Aorta (tissue), 5 donors: ENCODE measurements at places on chromosomes 11 and 22. TPM values are rescaled to one million over a fixed set of nuclear protein-coding genes. Genes with fewer than 3 reads are reported as not detected.

DNA sequence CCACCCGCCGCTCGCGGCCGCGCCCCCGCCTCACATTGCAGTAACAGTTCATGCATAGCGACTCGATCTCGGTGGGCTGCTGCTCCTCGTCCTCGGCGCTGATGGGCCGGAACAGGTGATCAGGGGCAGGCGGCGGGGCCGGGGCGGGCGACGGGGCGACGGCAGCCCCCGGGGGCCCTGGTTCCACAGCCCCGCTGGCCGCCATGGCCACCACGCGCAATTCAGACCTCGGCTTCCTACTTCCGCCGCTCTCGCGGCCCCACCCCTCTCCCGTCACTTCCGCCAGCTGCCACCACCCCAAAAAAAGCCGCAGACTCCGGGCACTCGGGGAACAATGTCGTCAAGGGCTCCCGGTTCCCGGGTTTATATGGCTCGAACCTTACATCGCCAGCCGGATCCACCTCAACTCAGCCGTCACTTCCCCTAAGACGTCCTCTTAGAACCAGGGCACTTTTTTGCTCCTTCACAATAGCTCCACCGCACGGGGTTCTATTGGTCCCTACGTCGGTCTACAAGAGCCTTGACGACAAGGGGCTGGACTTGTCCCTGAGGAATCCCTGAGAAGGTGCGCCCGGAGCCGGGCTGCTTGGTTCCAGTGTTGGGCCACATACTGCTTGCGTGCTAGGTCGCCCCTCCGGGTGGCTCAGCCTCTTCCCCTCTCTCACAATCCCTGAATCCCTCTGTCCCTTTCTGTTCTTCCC, at the start of gene ZPR1:
Gene ZPR1, minus strand, starts transcription at position 238 of the 701 bp plus-strand sequence. Its CDS starts 33 bp downstream, at position 205.
- peak; percentile 91 for DNase-seq

DNA sequence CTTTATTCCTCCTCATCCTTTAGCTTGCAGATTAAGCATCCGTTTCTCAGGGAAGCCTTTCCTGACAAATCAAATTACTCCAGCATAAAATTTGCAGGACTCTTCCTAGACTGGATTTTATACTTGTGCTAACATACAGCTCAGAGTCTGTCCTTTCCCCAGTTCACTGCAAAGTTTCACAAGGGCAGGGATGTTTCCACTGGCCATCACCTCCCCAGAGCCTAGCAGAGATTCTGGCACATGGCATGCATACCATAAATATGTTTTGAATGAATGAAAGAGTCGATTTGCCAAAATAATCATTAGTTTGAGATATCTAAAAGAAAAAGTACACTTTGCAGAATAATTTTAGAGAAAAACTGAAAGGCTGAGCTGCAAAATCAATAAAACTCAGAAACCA, 10.6 kb downstream of the MSANTD4 start:
- DNase-seq = no peak

GRCh38 chr22:38612217-38613006, 42.4 kb upstream of the DMC1 start:
- no peak for DNase-seq

DNA sequence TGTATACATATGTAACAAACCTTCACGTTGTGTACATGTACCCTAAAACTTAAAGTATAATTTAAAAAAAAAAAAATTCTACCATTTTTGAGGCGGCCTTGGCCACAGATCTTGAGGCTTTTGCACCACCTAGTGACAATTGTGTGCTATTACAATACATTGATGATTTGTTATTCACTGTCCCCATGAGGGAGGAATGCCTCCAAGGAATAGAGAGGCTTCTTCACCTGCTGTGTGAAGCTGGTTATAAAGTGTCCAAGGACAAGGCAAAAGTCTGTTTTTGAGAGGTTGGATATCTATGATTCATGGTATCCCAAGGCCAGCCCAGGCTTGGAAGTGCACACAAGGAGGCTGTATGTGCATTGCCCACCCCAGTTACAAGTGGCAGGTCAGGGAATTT, 30.7 kb downstream of the SLC22A25 start:
- no peak for DNase-seq

GRCh38 chr11:73331138-73331916, 23.3 kb downstream of the ARHGEF17 start:
- DNase-seq = no peak

DNA sequence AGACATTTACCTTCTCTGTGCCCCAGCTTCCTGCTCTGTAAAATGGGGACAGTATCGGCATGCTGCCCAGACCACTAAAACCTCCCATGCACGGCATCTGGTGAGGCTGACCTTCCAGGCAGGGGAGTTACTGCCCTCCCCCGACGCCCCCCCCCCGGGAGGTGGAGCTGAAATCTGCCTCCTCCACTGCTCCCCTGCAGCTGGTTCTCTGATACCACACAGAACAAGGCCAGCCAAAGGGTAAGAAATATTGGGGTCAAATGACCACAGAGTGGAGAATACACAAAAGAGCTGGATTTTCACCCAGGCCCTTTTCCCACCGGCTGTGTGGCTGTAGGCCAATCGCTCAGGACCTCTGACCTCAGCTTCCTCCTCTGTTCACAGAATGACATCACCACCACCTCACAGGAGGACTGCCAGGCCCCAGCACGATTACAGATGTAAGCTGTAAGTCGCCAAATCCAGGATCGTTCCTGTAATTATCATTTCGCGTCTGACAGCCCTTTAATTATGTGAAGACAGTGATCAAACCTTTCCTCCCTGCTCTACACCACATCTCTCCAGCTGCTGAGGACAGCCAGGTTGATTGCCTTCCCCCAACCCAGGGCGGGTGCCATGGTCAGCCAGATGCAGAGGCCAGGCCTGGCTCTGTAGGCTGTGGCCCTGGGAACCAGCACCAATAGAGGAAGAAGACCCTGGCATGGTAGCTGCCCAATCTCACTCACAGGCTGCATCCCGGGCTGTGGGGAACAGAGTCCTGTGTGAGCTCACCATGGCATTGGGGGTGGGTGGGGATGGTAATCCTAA, 35.7 kb upstream of the KLHL35 start:
- peak; percentile 62 for DNase-seq

GRCh38 chr11:30284836-30285235, 38.1 kb upstream of the ARL14EP start:
- no peak for DNase-seq

- DNase-seq = peak; percentile 93
Measured at GRCh38 chr11:65492637-65493366, 6.0 kb upstream of the MALAT1 start.

- DNase-seq = no peak
Measured at GRCh38 chr11:123429336-123429735, 733 bp upstream of the GRAMD1B start.

GRCh38 chr11:60835534-60835846, 6.4 kb upstream of the CCDC86 start:
- DNase-seq = no peak

DNA sequence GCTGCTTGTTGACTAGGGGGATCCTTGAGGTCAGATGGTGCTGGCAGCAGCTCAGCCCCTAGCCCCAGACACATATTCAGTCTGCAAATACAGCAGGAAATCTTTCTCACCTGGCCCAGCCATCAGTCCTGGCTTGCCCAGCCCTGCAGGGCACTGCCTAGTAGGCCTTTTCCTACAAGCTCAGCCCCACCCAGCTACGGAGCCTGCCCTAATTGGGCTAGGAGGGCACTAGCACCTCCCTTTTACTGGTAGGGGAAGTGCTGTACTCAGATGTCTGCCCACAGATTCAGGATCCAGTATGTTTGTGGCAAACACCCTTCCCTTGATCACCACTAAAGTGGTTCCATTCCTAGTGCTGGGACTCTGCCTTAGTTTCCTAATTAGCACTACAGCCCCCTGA, 257.1 kb upstream of the CADM1 start:
- no peak for DNase-seq

DNA sequence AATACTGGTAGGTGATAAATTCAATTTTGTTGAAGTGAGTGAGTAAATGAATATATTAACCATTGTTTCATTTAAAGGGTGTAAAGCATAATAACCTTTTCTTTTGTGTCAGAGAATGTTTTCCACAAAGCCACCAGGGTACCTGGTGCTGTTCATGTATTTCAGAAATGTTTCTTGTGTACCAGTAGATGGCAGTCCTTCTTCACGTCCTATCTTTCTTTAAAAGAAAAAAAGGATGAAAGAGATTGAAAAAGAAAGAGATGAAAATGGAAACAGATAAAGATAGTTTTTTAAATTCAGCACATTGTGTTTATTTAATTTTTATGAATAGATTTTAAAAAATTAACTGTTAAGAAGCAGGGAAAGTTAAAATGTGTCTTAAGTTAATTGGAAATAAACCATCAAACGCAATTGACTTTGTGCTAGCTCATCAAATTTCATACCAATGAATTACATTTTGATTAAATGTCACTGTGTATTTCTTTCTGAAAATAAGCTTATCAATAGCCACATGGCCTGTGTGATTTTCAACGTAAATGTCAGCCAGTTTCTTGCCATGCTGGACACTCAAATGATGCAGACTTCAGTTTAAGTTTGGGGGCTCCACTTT, 65.5 kb upstream of the CHORDC1 start:
- DNase-seq = no peak

ANO1 gene
- total RNA-seq = 65.6 TPM

MUC2 gene
- 0.06 TPM for total RNA-seq

HDHD5 gene
- total RNA-seq = 15.1 TPM
